ENCODE measurements at places on chromosomes 1 and 21.

DNA sequence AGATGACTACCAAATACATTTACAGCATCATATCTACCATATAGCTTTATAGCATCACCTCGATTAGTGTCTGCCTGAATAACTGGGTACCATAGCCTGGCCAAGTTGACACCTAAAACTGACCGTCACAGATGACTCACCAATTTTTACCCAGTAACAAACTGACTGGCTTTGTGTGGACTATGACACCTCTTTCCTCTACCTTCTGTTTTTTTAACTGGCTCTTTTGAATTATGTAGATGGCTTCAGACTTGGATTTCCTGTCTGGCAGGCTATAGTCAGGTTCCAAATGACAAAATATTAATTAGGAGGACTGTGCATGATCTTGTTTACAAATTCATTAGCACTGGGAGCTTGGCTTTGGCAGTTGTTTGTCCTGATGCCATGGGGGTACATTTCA lies 360.3 kb downstream of the TGFB2 start:
- no peak for DNase-seq

GRCh38 chr1:226736908-226737818 lies 1.9 kb downstream of the ITPKB start:
- peak; percentile 74 for DNase-seq

DNA sequence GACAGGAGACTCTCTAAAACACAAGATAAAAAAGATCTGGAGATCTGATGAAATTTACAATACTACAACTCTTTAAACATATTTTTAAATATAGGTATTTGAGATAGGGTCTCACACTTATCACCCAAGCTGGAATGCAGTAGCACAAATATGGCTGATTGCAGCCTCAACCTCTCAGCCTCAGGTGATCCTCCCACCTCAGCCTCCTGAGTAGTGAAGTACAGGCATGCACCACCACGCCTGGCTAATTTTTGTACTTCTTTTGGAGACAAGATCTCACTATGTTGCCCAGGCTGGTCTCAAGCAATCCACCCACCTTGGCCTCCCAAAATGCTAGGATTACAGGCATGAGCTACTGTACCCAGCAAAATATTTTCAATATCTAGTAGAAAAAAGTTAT lies 170.0 kb upstream of the NR5A2 start:
- DNase-seq = no peak

GRCh38 chr21:17548262-17548661 lies 35.4 kb downstream of the CXADR start:
- DNase-seq = no peak

GRCh38 chr1:220491891-220492290 lies 36.0 kb upstream of the MARK1 start:
- DNase-seq = no peak

DNA sequence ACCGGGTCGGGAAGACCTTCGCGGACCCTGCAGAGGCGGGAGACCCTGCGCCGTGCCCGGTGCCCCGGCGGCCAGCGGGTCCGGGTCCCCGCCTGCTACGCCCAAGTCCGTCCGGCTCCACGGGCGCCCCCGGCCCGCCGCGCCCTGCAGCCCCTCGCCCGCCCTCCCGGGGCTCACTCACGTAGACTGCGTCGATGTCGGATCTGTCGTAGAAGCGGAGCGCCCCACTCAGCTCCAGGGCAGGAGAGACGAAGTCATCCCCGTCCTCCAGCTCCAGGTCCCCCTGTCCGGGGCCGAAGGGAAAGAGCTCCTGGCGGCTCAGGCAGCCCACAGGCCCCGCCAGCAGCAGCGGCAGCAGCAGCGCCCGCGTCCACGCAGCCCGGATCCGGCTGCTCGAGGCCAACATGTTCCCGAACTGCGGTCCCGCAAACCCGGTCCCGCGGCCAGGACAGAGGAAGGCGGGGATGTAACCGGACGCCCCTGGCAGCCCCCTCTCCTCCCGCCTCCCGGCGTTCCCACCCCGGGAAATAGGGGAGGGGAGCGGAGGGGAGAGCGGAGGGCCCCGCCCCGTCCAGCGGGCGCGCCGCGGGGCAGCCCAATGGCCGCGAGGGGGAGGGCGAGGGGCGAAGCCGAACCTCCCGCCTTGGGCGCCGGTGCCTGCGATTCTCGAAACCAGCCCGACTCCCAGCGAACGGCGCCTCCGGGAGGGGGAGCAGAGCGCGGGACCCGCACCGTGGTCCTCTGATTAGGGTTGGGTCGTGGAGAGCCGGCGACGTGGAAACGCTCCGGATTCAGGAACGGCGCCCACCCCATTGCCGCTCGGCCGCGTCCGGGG lies at the start of gene NID1:
NID1 (minus strand) TSS at position 417 of the 835 bp plus-strand sequence; CDS start at position 406, 11 bp downstream.
- peak; percentile 58 for DNase-seq

GRCh38 chr1:65174585-65174984 lies 26.6 kb downstream of the AK4 start:
- DNase-seq = no peak

DNA sequence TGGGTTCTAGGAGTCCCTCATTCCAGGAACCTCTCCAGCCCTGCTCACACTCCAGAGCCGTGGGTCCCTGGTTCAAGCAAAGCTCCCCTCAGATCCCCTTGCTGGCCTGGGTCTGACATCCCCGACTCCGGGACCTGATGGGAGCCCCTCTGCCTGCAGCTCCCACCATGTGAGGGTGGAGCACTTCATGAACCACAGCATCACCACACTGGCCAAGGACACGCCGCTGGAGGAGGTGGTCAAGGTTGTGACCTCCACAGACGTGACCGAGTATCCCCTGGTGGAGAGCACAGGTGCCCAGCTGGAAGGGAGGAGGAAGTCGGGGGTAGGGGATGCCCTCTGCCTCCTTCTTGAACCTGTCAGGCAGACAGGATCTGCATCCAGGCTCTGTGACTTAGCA lies 9.7 kb downstream of the CLCNKA start:
- DNase-seq = no peak

DNA sequence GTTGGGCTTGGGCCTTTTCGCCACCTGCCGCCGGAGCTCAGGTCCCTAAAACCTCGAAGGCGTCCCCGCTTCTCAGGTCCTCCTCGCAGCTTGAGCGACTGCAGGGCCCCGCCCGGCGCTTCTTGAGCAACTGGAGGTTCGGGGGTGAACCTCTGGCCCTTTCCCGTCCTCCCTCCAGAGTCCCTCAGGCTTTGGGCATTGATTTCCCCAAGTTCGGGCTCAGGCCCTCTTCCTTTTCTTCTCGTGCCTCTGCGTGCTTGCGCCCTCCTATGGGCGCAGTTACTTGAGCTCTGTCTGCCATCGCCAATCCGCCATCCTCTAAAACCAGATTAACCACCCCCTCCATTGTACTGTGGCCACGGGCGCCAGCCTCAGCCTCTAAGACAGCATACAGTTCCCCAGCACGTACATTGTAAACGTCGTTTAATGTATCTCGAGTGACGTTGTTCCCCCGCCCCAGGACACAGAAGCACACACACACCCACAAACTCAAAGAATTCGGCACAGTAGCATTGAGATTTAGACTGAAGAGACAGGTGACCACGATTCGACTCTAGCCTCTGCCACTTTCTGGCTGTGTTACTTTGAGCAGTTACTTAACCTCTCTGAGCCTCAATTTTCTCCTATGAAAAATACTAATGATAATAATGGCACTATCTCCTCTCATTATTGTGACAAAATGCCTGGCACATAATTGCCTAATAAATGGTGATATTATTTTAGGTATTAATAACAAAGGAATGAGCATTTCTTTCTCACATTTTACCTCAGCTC lies 22.6 kb downstream of the BTG2 start:
- peak; percentile 88 for DNase-seq

GRCh38 chr1:57192222-57192621 lies 226.4 kb upstream of the C8B start:
- no peak for DNase-seq

DNA sequence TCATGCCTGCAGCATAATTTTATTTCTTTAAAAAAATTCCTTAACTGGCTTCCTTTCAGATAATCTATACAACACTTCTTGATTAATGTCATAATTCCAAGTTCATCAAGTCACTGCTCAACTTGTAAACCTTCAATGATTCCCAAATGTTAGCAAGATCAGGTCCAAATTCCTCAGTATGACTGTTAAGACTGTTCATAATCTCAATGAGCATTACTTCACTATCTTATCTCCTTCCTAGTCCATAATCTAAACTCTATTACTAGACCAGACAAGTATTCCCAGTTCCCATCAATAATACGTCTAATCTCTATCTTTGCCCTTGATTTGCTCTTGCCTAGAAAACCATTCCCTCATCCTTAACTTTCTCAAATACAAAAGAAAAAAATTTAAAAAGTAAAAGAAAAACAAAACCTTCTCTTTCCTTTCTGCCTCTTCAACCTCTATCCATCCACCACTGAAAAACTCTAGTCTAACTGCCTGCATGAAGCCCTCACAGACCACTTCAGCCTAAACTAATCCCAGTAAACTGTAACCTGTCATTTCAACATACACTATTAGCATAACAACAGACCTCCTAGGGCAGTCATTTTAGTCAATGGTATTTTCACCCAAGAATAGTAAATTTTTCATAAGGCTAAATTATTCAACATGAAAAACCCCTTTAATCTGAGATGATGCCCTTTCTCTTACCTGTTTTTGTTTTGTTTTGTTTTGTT lies 15.5 kb downstream of the LUZP1 start:
- no peak for DNase-seq

DNA sequence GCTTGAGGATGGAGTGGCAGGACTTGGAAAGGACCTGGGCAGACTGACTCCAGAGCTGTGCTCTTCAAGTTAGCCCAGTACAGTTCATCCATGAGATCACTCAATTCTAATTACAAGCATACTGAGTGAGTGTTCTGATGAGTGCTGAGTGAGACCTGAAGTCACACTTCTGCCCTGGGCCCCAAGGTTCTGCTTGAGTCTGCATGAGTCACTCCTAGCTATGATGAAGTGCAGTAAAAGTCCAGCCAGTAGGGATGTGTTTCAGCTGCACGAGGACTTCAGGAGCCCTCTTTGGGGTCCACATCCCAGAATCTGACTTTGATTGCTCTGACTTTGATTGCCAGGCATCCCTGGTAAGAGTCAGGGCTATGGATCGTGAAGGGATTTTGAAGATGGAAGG lies 35.8 kb downstream of the PLEKHA6 start:
- peak; percentile 17 for DNase-seq

DNA sequence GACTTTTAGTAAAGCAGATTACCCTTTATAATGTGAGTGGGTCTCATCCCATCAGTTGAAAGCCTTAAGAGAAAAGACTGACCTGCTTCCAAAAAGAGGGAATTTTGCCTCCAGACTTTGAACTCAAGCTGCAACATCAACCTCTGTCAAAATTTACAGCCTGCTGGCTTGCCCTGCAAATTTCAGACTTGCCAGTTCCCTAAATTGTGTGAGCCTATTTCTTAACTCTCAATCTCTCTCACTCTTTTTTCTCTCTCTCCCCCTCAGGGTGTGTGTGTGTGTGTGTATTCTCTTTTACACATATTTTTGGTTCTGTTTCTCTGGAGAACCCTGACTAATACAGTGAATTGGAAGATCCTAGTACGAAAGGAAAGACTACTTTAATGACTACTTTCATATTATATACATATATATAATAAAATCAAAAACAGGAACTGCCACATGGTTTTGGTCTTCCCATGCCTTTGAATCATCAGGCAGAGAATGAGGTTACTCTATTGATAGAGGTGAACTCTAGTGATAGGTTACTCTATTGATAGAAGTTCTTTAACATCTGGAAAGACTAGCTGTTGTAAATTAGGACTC lies 6.4 kb downstream of the OR2C3 start:
- DNase-seq = no peak

DNA sequence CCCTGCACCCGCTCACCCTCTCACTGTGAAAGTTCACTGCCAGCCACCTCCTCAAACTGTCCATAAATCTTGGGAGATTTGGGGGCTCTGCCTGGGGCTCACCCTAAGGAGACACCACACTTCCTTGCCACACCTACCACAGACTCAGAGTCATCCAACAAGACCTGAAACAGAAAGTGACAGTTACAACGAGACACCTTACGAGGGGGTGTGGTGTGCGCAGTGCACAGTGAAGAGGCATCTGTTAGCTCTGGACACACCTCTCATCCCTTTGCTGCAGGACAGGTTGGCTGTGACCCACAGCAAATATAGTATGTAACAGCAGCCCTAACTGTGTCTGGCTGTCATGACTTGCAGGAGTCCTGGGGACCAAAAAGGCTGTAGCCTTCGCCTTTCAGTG lies 190.2 kb downstream of the NR5A2 start:
- DNase-seq = no peak

DNA sequence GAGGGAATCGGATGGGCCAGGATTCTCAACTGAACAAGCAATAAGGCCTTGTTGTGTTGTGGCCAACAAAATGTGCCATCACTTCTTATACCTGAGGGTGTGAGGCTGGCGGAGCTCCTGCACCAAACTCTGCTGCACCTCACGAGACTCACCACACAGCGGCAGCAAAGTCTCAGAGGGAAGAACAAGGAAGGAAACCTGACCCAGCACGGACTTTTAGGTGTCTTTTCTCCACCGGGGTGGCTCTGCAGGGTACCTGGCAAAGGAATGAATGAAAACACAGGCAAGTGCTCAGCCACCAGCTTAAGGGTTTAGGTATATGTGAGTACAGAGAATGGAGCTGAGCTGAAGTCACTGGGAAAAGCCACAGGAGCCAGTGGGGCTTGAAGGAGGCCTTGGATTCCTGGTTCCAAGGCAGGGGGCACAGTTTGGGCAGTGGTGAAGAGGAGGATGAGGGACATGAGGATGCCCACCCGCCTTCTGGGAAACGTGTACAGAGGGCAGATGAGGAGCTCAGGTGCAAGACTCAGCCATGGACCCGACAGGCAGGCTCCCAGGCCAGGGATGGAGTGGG lies 31.1 kb upstream of the HSD3B1 start:
- DNase-seq = no peak

DNA sequence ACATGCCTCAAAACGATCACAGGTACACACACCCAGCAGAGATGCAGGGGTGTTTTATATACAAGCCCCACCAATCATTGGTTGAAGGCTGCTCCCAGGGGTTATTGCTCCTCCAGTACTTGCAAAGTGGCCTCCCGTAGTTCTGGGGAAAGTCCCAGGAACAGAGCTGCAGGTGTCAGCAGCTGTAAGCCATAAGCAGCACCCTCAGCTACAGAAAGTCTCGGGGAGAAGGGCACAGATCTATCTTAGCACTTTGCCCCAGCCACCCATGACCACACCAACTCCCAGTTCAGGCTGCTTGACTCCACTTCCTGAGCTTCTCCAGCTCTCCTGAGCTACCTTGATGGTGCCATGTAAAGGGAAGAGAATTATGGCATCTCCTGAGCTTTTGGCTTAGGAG lies 222.7 kb upstream of the GJB5 start:
- no peak for DNase-seq

Measured in stimulated activated effector memory CD8-positive, alpha-beta T cell treated with anti-CD3 and anti-CD28 coated beads, Interleukin-12 subunit alpha, Interleukin-12 subunit beta, amount 100 ng/mL, for 72 hours (primary cell).